ENCODE measurements at places on chromosomes 16 and 17.
A peak's percentile ranks its signal among the peaks of the same experiment; 100 is the strongest.

- no peak for DNase-seq
Observed at GRCh38 chr17:44112284-44113280, 10.9 kb downstream of the HDAC5 start.

GRCh38 chr17:50482516-50482915 lies 3.9 kb downstream of the RSAD1 start:
- peak; percentile 41 for DNase-seq

DNA sequence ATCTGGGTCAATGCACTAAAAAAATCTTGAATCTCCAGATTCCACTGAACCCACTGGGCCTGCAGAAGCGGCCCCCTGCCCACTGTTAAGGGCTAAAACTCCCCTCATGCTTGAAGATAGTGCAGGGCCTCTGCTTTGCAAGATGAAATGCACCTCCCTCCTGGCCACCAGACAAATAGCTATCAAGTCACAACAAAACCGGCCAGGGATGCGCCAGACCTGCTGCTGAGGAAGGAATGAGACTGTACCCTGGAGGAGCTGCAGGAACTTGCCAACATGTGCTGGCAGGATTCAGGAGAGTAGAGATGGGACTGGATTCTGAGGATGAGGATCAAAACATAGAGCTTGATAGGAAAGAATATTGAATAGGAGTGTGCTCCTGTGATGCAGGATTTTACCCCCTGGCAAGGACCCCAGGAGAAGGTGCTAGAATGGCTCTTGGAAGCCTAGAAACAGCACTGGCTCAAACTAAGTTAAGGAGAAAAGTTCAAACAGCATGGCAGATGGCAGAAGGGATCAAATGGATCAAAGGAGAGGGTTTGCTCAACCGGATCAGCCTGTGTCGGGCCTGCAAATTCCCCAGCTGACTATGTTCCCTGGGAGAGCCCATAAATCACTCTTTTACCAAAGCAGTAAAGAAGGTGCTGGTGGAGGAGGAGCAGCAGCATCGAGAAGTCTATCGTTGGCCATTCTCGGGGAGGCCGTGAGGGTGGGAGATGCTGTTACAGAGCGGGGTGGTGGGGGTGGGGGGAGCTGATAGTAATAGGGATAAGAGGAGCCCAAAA lies 27.2 kb upstream of the XYLT2 start:
- no peak for DNase-seq

- no peak for DNase-seq
Observed at GRCh38 chr17:47315451-47316266, 8.1 kb upstream of the EFCAB13 start.

DNA sequence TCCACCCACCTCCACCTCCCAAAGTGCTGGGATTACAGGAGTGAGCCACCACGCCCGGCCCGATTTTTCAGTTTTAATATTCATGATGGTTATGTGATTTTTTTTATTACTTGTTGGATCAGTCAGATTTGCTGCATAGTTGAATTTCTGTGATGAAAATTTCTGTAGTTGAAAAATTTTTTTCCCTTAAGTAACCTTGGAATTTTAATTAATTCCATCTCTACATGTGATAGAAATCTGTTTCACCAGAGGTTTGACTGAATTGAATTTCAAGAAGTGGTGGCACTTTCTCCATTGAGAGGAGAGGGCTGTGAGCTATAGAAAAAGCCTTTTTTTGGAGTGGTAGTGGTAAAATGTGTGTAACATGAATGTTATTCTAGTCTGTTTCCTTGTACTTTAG lies 24.7 kb downstream of the WIPF2 start:
- no peak for DNase-seq

GRCh38 chr17:58755269-58755576 lies 431 bp upstream of the PPM1E start:
- DNase-seq, result no peak

GRCh38 chr17:39671651-39672521 lies 3.6 kb downstream of the PNMT start:
- no peak for DNase-seq

GRCh38 chr17:33125552-33125950 lies 133.9 kb downstream of the SPACA3 start:
- DNase-seq, result no peak

GRCh38 chr17:57338257-57338914 lies 82.1 kb downstream of the MSI2 start:
- DNase-seq, result no peak

GRCh38 chr17:12406623-12407215 lies 259.0 kb upstream of the MYOCD start:
- DNase-seq, result no peak

- no peak for DNase-seq
Observed at GRCh38 chr16:4852221-4852872, 5.1 kb downstream of the UBN1 start.

DNA sequence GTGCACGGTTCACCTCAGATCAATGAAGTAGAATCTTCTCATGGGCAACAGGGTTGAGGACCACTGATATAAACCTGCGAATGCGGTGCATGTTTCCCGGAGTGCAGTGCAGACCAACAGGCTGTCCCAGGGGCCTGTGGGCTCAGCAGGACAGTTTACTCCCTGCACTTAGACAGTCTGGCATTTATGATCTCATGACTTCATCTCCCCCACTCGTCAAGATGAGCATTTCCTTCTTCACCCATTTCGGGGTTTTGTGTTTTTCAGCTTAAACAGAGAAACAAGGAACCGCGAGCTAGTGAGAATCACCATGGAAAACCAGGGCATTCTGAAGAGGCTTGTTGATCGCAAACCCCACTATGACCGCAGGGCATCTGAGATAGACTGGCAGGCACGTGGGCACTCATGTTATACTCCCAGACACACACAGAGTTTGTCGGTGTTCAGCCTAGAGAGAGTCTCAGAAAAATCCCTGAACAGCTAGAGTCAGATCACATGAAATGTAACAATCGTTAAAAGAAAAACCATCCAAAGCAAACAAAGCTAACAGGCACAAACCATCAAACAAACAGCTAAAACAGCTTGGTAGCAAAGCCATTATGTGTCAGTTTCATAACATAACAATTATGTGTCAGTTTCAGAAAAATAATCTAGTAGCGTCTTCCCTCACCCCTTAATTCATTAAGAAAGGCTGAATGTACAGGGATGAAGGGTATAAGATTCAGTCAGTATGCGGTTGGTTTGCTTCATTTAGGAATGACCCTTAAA lies 2.9 kb downstream of the CFAP97D1 start:
- no peak for DNase-seq

GRCh38 chr16:78584213-78584860 lies 484.9 kb downstream of the WWOX start:
- DNase-seq, result no peak

DNA sequence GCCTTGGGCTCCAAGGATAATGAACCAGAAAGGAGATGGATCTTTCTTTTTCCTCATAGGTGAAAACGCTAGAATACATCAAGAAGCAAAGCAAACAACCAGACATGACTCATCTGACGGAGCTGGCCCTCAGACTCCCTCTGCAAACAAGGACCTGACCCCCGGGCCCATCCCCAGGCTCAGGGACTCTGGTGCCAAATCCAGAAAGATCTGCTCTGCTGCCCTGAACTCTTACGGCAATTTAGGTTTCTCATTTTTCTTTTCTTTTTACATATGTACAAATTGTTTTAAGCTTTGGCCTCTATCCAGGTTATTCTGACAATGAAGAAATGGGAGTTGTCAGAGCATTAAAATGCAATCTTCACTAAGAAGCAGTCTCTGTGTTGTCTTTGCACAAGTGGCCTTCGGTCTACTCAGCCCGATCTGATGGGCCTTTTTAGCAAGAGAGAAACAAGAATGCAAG lies 17.7 kb downstream of the KNOP1 start:
- no peak for DNase-seq

- DNase-seq, result no peak
Observed at GRCh38 chr16:22031483-22032083, 23.7 kb downstream of the MOSMO start.
